ENCODE measurements at places on chromosomes 6 and 20.
A peak's percentile ranks its signal among the peaks of the same experiment; 100 is the strongest.

GRCh38 chr20:35004749-35005462, 49.2 kb downstream of the MYH7B start:
- no peak for DNase-seq

- DNase-seq = no peak
Measured at GRCh38 chr6:34538581-34538980, 17.5 kb downstream of the SPDEF start.

DNA sequence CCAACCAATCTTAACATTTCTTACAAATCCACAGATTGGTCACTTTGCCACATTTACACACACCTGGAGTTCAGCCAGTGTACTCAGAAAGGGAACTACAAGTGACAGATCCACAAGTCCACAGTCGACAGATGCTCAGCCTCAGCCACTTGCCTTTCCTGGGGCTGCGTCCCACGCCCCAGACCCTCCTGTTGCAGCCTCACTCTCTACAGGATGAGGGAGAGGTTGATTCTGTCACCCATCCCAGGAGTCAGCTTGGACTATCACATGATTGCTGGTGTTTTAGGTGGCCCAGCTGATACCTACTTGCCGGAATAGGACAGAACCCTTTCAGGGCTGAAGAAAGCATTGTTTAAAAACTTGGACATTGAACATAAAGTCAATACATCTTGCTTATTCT, 108.8 kb downstream of the FAM120B start:
- no peak for DNase-seq

GRCh38 chr6:35498422-35499067, 1.7 kb upstream of the TEAD3 start:
- DNase-seq = no peak

- DNase-seq = no peak
Measured at GRCh38 chr6:28523241-28523622, 2.4 kb upstream of the GPX5 start.

DNA sequence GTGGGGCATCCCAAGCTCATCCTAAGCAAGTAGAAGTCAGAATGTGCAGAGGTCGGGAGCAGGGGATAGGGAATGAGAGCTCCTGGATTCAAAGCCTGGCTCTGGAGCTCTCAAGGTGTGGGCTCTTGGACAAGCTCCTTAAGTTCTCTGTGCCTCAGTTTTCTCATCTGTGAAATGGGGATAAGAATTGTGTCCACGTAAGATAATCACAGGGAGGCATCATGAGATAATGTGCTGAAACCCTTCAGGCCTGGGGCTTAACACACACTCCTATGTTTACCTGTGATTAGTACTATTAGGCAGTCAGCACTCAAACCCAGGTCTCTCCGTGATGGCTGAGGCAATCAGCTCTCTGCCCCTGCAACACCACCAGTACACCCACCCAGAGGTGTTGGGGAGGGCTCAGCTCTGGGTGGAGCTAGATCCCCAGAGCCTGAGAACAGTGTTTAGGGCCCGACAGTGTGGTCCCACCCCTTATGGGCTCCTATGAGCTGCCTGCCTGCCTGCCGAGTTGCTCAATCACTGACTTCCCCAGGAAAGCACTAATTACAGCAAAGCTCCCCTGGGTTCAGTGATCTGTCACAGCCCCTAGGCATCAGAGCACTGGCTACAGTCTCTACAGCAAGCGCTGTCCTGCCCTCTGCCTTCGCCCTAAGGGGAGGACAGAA, 6.3 kb upstream of the SIRPA start:
- no peak for DNase-seq

- DNase-seq = no peak
Measured at GRCh38 chr6:142296975-142297604, 4.7 kb upstream of the ADGRG6 start.

DNA sequence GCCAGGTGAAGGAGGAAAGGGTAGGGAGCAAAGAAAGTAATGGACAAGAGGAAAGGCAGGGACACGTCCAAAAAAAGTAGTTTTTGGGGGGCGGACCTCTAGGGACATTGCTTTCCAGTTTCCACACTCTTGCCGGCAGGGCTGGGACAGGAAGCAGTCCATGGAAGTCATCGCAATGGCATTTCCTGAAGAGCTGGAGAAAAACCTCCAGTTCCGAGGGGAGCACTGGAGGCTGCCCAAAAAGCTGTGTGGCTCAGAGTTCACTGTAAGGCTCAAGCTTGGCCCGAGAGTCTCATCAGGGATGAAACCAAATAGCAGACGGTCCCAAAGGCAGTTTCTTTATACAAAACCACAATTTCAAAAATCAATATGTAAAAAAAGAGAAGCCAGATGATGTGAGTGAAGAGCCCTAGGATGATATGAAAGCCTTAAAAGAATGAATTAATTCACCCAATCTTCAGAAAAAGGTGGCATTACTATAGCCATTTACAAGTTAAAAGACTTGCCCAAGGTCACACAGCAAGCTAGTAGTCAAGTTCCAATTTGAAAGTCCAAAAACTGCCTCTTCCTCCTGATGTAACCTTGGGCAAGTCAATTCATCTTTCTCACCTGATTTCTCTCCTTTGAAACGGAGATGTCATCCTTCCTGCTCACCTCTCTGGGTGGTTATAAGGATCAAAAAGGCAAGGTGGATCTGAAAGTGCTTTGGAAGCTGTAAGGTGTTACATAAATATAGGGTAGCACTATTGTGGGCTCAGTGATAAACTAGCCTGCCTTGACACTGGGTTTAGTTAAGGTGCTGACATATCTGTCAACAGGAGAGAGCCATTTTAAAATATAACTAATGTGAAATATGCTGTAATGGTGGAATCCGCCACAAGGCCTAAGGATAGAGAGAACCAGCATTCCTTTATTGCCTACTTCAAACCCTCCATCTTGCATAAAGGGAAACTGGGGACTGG, 9.1 kb downstream of the BCL2L1 start:
- no peak for DNase-seq

DNA sequence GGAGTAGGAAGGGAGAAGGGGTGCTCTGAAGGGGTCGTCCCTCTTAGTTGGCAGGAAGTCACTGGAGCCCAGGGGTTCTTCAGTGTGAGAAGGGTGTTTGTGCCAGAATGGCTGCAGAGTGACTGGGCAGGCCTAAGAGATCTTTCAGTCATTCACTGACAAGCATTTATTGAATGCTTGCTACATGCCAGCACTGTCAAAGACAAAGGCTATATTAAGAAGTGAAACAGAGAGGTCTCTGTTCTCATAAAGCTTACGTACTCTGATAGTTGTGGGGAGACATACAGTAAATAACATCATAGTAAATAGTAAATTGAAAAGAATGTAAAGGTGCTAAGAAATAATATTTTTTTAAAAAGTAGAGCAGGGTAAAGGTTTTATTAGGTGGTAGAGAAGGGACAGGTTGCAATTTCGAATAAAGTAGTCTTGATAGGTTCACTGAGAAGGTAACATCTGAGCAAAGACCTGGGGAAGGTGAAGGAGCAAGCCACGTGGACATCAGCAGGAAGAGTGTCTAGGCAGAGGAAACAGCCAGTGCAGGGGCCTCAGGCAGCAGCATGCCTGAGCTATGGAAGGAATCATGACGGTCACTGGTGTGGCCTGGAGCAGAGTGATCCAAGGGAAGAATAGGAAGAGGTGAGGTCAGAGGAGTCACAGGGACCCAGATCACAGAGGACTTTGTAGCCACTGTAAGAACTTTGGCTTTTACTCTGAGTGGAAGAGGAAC, 36.3 kb upstream of the RNF8 start:
- DNase-seq = no peak

DNA sequence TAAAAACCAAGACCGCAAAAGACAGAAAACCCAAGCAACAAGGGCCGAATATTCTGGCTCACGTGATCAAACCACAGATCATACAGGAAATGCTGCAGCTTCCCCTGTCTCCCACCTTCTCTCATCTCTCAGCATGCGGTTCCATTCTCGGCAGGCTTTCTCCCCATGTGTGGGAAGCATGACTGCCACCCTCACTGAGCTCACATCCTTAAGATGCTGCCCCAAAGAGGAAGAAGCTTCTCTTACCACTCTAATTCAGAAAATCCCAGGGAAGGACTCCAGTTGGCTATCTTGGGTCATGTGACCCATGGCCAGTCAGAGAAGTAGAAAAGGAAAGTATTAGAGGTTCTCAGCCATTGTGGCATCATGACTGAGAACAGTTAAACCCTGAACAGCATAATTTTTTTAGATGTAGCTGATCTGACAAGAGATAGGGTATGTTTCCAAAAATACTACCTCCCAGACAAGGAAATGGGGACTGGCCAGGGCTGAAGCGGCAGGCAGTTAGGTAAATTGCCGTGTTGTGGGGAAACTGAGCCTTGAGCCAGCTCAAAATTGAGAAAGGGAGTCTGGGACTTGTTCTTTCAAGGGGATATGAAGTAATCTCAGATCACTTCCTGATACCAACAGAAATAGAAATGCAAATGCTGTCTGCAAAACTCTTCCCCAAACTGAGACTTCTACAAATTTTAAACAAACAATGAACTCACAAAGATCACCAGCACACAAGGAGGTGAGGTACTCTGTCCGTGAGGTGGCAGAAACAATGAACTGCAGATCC, 37.1 kb upstream of the GRM4 start:
- DNase-seq = peak; percentile 70

- no peak for DNase-seq
Measured at GRCh38 chr6:149896491-149896890, 1.4 kb downstream of the RAET1E start.

- no peak for DNase-seq
Measured at GRCh38 chr6:21741221-21742109, 147.9 kb downstream of the SOX4 start.

DNA sequence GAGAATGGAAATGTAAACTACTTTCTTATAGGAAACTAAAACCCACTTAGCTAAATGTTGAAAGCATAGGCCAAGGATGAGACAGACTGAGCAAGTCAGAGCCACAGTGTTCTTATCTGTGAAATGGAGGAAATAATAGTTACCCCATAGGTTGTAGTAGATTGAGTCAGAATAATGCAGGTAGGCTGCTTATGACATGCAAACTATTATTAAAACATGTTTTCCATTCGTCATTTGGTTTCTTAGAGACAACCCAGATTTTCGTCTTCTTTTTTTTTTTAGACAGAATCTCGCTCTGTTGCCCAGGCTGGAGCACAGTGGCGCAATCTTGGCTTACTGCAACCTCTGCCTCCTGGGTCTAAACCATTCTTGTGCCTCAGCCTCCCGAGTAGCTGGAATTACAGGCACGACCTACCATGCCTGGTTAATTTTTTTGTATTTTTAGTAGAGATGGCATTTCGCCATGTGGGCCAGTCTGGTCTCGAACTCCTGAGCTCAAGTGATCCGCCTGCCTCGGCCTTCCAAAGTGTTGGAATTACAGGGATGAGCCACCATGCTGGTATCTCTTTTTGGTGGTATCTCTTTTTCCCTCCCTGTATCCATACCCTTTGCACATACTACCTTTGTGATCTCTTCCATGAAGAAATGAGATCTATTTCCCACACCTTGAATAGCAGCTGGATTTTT, 196.5 kb upstream of the ZNF217 start:
- DNase-seq = no peak

DNA sequence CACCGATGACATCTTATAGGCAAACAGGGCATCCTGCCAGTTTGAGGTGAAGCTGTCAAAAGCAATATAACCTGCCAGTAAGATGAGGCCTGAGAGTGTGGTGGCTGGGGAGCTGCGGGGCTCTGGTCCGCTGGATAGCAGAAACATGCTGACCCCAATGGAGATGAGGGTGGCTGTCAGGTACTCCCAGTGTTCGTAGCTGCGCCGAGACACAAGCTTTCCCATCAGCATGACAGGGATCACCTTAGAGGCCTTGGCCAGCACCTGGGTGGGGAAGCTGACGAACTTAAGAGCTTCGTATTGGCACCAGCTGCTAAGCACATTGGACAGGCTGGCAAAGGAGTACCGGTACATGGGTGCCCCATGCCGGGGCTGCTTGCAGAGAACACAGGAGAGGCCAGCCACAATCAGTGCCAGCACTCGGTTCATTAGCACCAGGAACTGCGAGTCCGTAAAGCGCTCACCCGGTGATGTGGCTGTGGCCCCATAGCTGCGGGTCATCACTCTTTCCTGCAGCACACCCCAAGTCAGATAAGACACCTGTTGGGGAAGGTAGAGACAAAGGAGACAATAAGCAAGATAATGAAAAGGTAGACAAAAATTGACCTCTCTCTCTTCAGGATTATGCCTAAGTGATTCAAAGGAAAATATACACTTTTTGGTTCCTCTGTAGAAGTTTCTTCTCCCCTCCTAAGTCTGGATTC, 2.1 kb downstream of the SLC35B2 start:
- peak; percentile 73 for DNase-seq

- DNase-seq = no peak
Measured at GRCh38 chr6:71388856-71389527, 100.4 kb downstream of the OGFRL1 start.

- DNase-seq = no peak
Measured at GRCh38 chr6:147950623-147950987, 392.0 kb upstream of the SASH1 start.

GRCh38 chr20:9261781-9262180, 192.9 kb downstream of the PLCB4 start:
- DNase-seq = no peak

- no peak for DNase-seq
Measured at GRCh38 chr20:58046311-58046710, 182.1 kb downstream of the ANKRD60 start.

DNA sequence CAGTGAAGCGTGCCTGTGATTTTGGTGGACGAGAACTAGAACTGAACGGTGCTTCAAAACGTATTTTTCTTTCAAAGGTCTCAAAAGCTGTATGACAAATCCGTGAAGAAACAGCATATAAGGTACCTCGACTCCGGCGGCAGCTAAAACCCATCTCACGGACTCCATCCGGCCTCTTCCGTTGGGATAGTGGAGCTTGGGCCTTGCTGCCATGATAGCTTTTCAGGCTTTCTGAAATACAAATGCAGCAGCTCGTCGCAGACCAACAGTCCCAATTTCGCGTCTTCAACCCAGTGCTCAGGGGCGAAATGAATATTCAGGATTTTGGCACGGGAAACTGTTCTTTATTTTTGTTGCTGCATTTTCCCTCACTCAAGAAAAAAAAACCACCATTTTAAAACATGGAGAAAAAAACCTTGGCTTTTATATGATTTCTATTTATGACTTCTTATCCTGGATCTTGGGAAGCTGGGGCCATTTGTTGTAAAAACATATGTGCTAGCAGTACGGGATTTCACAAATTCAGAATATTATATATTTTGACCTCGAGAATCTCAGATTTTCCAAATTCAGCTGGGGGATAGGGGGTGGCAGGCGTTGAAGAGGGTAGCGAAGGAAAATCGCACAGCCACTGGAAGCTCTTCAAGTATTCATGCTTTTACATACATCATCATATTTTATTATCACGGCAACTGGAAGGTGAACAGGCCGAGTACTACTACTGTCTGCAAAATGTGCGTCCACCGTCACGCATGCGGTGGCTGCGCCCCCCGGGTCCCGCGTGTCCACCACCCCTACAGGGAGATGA, 849 bp downstream of the GSTA4 start:
- DNase-seq = no peak
